Upper lobe of left lung (tissue), 6 donors: ENCODE measurements at places on chromosomes 4 and X. TPM values are rescaled to one million over a fixed set of nuclear protein-coding genes. Genes with fewer than 3 reads are reported as not detected.

DNA sequence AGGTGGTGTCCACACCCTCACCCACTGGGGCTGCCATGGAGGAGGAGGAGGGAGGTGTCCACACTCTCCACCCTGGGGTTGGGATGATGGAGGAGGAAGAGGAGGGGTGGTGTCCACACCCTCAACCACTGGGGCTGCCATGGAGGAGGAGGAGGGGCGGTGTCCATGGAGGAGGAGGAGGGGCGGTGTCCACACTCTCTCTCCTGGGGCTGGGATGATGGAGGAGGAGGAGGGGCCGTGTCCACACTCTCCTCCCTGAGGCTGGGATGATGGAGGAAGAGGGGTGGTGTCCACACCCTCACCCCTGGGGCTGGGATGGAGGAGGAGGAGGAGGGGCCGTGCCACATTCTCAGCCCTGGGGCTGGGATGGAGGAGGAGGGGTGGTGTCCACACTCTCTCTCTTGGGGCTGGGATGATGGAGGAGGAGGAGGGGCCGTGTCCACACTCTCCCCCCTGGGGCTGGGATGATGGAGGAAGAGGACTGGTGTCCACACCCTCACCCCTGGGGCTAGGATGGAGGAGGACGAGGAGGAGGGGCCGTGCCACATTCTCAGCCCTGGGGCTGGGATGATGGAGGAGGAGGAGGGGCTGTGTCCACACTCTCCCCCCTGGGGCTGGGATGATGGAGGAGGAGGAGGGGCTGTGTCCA, 231.7 kb downstream of the CRLF2 start:
- no peaks in the 10 kb centered on the region for H3K4me1 ChIP-seq
- H3K4me3 ChIP-seq, result no peak overlapping the region
- no peak overlapping the region for H3K27ac ChIP-seq

GRCh38 chr4:156870131-156870530, 101.5 kb downstream of the PDGFC start:
- H3K27ac ChIP-seq, result no peak overlapping the region
- H3K4me3 ChIP-seq, result no peak overlapping the region
- no peaks in the 10 kb centered on the region for H3K36me3 ChIP-seq
- DNase-seq, result no peak
- H3K4me1 ChIP-seq, result no peaks in the 10 kb centered on the region
- H3K27me3 ChIP-seq, result no peaks in the 10 kb centered on the region

The OPRPN gene
- total RNA-seq, result not detected

DNA sequence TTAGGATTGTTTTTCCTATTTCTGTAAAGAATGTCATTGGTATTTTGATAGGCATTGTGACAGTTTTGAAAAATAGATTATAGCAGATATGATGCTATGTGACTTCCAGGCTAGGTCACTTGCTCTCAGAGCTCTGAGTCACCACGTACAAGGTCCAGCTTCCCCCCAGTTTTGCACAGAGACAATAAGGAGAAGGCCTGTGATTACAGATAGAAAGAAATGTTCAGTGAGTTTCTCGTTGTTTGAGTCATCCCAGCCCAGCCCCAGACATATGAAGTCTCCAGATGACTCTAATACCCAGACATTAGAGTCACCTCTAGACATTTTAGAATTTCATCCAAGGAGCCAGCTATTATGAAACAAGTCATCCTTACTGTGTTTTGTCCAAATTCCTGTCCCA, 57.2 kb downstream of the MFAP3L start:
- no peaks in the 10 kb centered on the region for H3K27me3 ChIP-seq
- no peaks in the 10 kb centered on the region for H3K36me3 ChIP-seq
- H3K4me1 ChIP-seq, result no peaks in the 10 kb centered on the region
- no peak overlapping the region for H3K27ac ChIP-seq

- H3K4me1 ChIP-seq, result no peaks in the 10 kb centered on the region
- H3K4me3 ChIP-seq, result no peak overlapping the region
- no peak overlapping the region for H3K27ac ChIP-seq
- DNase-seq, result no peak
- no peaks in the 10 kb centered on the region for H3K36me3 ChIP-seq
These were observed 1509.4 kb downstream of the TECRL start for GRCh38 chr4:62899646-62900364.

DNA sequence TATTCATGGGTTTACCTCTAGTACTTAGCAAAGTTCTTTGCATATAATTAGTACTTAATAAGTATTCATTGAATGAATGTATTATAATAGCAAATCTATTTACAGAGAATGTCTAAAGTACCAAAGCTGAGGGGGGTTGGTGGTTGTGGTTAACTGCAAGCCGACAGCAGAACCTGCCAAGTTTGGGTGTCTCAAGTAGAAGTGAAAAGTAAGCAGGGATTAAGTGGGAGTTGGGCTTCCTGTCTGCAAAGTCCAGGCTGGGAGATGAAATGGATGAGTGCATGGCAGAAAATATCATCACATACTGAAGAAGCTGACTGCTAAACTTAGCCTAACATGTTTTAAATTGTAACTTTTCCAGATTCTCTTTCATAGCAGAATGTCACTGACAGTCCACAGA, 169.6 kb downstream of the CAMK2D start:
- H3K4me3 ChIP-seq, result no peak overlapping the region
- no peaks in the 10 kb centered on the region for H3K27me3 ChIP-seq
- no peak for DNase-seq
- H3K36me3 ChIP-seq, result no peaks in the 10 kb centered on the region

The KLF8 gene
- 15.3 TPM for total RNA-seq

- no peak overlapping the region for H3K27ac ChIP-seq
- no peaks in the 10 kb centered on the region for H3K27me3 ChIP-seq
- no peaks in the 10 kb centered on the region for H3K4me1 ChIP-seq
- no peaks in the 10 kb centered on the region for H3K36me3 ChIP-seq
These were observed 34.3 kb downstream of the CD99L2 start for GRCh38 chrX:150864127-150864526.

DNA sequence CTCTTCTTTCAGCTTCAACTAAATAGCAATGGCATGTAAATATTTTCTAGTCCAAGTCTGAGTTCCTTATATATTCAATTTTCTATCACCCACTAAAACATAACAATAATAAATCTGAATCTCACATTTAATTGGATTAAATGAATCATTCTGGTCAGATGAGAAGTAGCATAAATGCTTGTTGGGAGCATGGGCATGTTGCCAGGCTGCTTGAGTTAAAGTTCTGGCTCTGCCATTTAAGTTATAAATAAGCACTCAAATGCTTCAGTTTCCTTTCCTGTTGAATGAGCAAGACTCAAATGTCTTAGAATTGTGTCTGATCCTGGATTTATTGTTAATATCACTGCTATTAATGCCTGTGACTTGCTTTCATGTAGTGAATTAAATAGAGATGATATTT, 496.3 kb downstream of the STPG2 start:
- H3K4me1 ChIP-seq, result no peaks in the 10 kb centered on the region
- H3K4me3 ChIP-seq, result no peak overlapping the region
- H3K36me3 ChIP-seq, result no peaks in the 10 kb centered on the region
- no peak overlapping the region for H3K27ac ChIP-seq
- no peak for DNase-seq

DNA sequence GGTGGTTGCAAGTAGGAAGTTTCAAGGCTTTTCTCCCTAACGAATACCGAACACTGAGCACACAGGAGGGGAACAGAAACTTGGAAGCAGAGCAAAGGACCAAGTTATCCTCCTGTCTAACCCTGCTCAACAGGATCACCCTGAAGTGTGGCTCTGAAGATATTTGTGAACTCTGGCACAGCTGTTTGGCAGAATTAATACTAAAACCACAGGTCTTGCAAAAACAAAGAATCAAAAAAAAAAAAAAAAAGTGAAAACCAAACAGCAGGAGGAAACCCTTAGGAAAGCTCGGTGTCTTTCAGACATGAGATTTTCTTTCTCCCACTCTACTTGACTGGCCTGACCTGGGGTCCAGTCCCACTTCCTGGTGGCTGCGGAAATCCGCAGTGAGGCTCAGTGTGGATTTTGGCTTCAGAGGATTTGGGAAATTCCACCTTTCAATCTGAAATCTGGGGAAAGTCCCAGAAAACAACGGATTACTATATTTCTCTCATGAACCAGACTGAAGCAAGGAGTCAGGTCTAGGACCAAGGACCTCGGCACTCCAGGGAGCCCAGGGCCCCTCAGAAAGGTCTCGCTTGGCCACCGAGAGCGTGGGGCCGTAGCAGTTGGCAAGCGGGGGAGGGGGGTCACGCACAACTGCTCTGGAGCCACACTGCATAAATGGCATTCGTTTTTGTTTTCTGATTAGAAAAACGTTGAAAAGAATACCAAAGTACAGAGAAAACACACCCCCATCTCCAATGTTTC, 867 bp downstream of the TIFA start:
- no peaks in the 10 kb centered on the region for H3K27me3 ChIP-seq
- H3K4me1 ChIP-seq, result peaks cover 18% of the 10 kb centered on the region
- peak overlapping the region; percentile 81 for H3K27ac ChIP-seq
- peak; percentile 54 for DNase-seq

GRCh38 chrX:131778269-131779218, 234.7 kb downstream of the OR13H1 start:
- no peaks in the 10 kb centered on the region for H3K36me3 ChIP-seq
- DNase-seq, result peak; percentile 62
- H3K4me3 ChIP-seq, result no peak overlapping the region
- peak overlapping the region; percentile 71 for H3K27ac ChIP-seq

The GPR50 gene
- total RNA-seq, result not detected

DNA sequence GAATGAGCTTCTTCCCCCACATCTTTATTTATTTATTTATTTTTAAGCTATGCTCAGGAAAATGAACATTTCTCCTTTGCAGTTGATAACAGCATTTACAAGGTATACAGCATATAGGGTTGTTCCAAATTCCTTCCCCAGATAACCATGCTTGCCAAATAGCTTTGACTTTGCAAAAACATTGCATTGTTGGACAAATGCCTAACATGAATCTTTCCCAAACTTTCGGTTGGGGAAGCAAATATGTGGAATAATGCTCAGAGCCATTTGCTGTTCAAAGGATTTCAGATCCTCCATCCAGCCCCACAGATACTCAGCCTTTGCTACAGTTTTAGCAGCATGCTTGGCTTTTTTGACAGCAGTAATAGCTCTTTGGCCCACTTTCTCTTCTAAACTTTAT, 127.2 kb upstream of the AGA start:
- no peak for DNase-seq
- H3K27ac ChIP-seq, result no peak overlapping the region
- H3K36me3 ChIP-seq, result no peaks in the 10 kb centered on the region
- no peaks in the 10 kb centered on the region for H3K27me3 ChIP-seq

- no peak overlapping the region for H3K27ac ChIP-seq
- no peaks in the 10 kb centered on the region for H3K4me1 ChIP-seq
- H3K36me3 ChIP-seq, result no peaks in the 10 kb centered on the region
- no peaks in the 10 kb centered on the region for H3K27me3 ChIP-seq
These were observed 73.6 kb downstream of the CEP44 start for GRCh38 chr4:174357321-174357720.

The DMD gene
- total RNA-seq, result 37.0 TPM

The CASP3 gene
- 16.4 TPM for total RNA-seq

DNA sequence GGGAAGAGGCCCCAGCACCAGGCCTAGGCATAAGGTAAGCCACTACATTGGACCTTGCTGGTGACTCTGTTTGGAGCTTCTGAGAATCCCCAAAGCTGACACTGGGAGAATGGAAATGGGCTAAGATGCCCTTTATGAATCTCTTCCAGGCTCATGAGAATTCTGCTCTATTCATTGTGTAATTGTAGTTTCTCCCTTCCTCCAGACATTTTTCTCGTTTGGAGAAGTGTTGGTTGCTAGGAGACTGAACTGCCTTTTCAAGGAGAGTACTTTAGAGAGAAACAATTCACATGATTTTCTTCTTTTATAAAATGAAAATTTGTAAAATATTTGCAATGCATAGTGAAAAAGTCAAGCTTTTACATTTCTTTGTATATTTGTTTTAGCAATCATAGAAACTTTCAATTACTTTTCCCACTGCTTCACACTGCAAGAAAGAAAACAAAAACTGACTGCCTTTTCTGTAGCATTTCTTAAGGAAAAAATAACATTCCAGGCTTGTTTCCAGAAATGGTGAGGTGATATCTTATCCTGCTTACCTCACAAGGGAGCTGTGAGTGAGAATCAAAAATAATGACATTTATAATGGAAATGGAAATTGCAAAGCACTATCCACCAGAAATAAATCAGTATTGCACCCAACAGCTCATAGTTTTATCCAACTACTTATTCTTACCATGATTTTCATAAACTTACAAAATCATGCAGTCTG, 24.9 kb upstream of the DCHS2 start:
- no peaks in the 10 kb centered on the region for H3K27me3 ChIP-seq
- no peaks in the 10 kb centered on the region for H3K4me1 ChIP-seq
- no peaks in the 10 kb centered on the region for H3K36me3 ChIP-seq

DNA sequence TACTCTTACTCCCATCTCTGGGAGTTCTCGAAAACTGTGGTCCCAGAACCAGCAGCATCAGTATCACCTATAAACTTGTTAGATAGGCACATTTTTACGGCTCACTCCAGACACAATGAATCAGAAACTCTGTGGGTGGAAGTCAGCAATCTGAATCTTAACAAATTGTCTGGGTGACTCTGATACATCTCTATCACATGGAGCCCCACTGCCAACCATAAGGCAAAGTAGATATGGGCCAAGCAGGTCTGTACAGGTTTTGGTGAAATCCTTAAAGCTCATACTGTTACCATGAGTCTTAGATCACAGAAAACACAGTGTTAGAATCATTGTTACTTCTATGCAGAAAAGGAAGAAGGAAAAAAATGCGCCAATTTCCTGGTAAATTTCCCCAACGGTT, 122.5 kb upstream of the HCCS start:
- H3K27me3 ChIP-seq, result no peaks in the 10 kb centered on the region
- DNase-seq, result no peak
- H3K27ac ChIP-seq, result no peak overlapping the region
- no peaks in the 10 kb centered on the region for H3K36me3 ChIP-seq

GRCh38 chr4:156633847-156634246, 337.8 kb downstream of the PDGFC start:
- DNase-seq, result no peak
- no peaks in the 10 kb centered on the region for H3K27me3 ChIP-seq
- H3K36me3 ChIP-seq, result no peaks in the 10 kb centered on the region
- no peak overlapping the region for H3K27ac ChIP-seq
- H3K4me1 ChIP-seq, result no peaks in the 10 kb centered on the region

GRCh38 chr4:41323706-41324105, 67.0 kb downstream of the UCHL1 start:
- no peaks in the 10 kb centered on the region for H3K27me3 ChIP-seq
- H3K4me3 ChIP-seq, result no peak overlapping the region
- no peaks in the 10 kb centered on the region for H3K36me3 ChIP-seq
- no peak for DNase-seq
- H3K27ac ChIP-seq, result no peak overlapping the region
- no peaks in the 10 kb centered on the region for H3K4me1 ChIP-seq

- H3K27ac ChIP-seq, result no peak overlapping the region
- no peaks in the 10 kb centered on the region for H3K36me3 ChIP-seq
- no peaks in the 10 kb centered on the region for H3K27me3 ChIP-seq
- no peaks in the 10 kb centered on the region for H3K4me1 ChIP-seq
These were observed 148.1 kb downstream of the NWD2 start for GRCh38 chr4:37392521-37393255.

- no peak for DNase-seq
- no peaks in the 10 kb centered on the region for H3K4me1 ChIP-seq
- H3K4me3 ChIP-seq, result no peak overlapping the region
- no peak overlapping the region for H3K27ac ChIP-seq
- no peaks in the 10 kb centered on the region for H3K36me3 ChIP-seq
These were observed 559.6 kb downstream of the ARAP2 start for GRCh38 chr4:35684755-35685154.

The PRKG2 gene
- total RNA-seq, result 4.0 TPM

The MAGEA2 gene
- not detected for total RNA-seq
